ENCODE measurements at places on chromosomes 4 and X. TPM values are rescaled to one million over a fixed set of nuclear protein-coding genes. Genes with fewer than 3 reads are reported as not detected.
A peak's percentile ranks its signal among the peaks of the same experiment; 100 is the strongest.

DNA sequence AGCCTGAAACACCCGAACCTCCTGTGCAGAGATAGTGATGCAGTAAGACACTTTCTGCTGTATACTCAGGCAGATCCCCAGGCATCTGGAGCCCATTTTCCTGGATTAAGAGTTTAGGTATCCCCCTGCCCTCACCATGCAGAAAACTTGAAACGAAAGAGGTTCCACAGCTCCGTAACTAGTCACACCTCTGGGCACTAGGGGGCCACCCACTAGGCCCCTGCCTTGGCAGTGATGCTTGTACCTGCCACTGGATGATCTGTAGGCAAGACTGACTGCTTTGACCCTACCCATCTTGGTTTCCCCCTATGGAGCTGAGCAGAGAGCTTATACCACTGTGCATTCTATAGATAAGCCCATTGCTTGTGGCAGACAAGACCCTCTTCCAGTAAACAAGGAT, 940.6 kb downstream of the PCDH19 start:
- no peak for DNase-seq

DNA sequence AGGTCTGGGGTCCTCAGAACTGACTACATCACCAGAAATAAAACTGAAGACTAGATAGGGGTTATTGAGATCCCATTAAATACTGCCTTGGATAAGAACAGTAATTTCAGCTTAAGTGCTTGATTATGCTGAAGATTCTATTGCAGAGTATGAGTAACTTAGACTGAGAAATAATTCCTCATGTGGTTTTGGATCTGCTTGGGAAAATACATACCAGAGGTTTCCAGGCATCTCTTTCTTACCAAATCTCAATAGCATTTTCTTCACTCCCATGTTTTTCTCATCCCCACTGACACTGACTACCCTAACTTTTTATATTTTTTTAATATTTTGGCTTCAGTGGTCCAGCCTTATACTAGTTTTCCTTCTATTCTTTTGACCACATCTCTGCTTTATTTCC, 92.0 kb upstream of the TEX13D start:
- DNase-seq, result no peak

The SPARCL1 gene
- not detected for total RNA-seq

The BEX5 gene
- 5.4 TPM for total RNA-seq

DNA sequence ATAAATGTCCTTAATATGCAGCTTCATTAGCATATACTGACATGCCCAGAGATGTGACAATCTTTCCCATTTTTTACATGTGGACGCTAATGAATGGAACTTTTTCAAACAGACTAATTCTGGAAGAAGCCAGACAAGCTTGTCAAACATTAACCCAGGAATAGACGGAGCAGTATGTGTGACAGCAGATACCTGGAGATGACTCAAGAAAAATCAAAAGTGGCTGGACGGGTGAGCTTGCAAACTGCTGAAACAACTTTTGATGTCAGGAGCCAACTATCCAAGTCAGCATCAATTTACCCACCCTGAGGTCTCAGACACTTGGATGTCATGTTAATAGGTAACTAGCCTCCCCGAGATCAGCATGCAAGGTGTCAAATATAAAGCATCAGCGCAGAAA, 183.0 kb downstream of the PACRGL start:
- DNase-seq, result no peak

DNA sequence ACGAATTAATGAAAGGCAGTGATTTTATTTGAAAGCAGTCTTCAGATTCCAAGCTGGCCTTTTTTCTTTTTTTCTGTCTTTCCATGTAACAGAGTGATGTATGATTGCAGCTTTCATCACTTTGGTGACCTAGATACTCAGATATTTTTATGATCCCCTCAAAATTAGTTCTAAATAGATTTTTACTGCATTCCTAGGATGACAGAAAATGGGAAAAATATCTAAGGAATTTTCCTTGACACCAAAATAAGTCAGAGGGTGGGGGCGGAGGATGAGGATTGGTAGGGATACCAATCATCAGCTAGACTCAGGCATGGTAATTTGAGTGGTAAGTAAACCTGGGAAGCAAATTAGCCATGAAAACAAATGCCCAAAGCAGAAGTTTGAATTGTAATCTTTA, 11.9 kb upstream of the HMGB2 start:
- no peak for DNase-seq

The PROM1 gene
- total RNA-seq, result 0.22 TPM

- no peak for DNase-seq
Observed at GRCh38 chrX:118474586-118474985, 21.0 kb upstream of the DOCK11 start.

DNA sequence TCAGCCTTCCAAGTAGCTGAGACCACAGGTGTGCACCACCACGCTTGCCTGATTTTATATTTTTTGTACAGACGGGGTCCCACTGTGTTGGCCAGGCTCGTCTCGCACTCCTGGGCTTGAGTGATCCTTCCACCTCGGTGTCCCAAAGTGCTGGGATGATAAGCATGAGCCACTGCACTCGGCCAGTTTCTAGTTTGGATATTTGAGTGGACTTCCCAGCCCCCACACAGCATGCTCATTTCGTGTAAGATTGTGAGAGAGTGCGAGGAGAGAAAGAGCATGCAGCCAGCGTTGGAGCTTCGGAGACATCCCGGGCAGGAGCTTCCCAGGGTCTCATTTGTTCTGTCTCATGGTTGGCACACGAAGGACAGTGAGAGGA, 31.8 kb downstream of the ARSD start:
- DNase-seq, result no peak

The TIGD4 gene
- total RNA-seq, result 0.39 TPM

GRCh38 chrX:15200871-15201270, 69.0 kb downstream of the ASB9 start:
- DNase-seq, result no peak

The LEF1 gene
- 175 TPM for total RNA-seq

GRCh38 chr4:68432320-68432719, 14.9 kb upstream of the TMPRSS11E start:
- no peak for DNase-seq

GRCh38 chr4:22356987-22357596, 158.8 kb downstream of the ADGRA3 start:
- DNase-seq, result no peak

DNA sequence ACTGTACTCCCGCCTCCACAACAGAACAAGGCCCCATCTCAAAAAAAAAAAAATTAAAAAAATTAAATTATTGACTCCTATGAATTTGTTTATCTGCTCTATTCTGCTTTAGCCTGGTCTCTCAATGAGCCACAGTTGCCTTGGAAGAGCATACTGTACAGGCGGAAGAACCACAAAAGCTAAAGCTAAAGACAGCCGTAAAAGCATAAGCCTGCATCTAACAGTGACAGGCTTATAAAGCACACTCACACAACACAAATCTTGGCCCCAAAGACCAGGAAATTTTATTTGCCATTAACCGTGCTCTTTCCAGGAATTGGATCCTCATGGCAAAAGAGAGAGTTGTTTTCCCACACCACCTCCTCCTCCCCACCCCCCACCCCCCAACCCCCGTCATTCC, 53.5 kb upstream of the KLF3 start:
- no peak for DNase-seq

GRCh38 chrX:120251471-120252011, 929 bp downstream of the ZBTB33 start:
- DNase-seq, result peak; percentile 16

The GPR78 gene
- total RNA-seq, result not detected

- no peak for DNase-seq
Observed at GRCh38 chr4:52979020-52979419, 116.9 kb downstream of the RASL11B start.

- DNase-seq, result no peak
Observed at GRCh38 chr4:98546910-98547594, 111.4 kb downstream of the TSPAN5 start.

DNA sequence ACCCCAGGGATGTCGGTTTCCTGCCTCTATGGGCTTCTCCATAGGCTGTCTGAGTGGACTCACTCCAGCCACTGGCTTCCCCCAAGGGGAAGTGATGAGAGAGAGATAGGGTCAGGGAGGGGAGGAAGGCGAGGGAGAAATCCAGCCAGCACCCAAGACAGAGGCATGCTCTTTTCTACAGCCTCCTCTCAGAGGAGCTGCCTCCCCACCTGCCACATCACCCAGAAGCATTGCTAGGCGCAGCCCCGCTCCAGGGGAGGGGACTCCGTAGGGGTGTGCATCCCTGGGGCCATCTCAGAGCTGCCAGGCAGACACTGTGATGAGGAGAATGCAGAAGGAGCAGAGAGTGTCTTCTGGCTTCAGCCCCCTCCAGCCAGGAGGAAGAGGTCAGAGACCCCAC, 109.5 kb upstream of the NKX1-1 start:
- DNase-seq, result no peak

- DNase-seq, result no peak
Observed at GRCh38 chr4:183996868-183997267, 91.8 kb downstream of the STOX2 start.

GRCh38 chrX:139078342-139078741, 366.8 kb upstream of the FGF13 start:
- no peak for DNase-seq

GRCh38 chr4:81314196-81314896, 99.3 kb upstream of the PRKG2 start:
- no peak for DNase-seq

- DNase-seq, result no peak
Observed at GRCh38 chrX:15804563-15804962, 14.3 kb downstream of the ZRSR2 start.

DNA sequence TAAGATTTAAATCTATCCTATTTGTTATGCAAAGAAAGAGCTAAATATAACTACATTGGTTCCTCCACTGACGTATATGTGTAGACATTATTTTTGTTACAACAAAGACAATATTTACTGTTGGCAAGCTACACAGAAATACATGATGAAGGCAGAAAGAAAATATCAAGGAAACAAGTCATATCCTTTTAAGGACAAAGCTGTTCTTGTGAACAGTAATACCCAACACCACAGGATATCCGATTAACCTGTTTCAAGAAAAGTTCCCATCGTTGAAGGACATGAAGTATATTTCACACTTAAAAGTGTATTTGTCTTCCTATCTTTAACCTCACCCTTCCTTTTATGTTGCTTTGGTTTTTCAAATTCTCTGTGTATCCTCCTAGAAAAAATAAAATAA, 235.8 kb upstream of the AADAT start:
- no peak for DNase-seq

DNA sequence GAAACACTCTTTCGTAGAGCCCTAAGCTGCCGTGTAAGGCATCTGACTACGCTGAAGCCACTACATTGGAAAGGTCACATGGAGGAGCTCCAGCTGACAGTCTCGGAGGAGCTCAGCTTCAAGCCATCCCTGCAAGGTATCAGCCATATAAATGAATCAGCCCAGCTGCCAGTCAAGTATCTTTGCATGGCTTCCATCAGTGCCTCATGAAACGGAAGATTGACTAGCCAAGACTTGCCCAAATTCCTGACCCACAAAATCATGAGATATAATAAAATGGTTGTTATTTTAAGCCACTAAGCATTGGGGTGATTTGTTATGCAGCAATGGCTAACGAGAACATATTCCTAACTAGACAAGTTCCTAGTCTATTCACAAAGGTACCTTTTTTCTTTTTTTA, 104.1 kb upstream of the SCOC start:
- DNase-seq, result no peak

DNA sequence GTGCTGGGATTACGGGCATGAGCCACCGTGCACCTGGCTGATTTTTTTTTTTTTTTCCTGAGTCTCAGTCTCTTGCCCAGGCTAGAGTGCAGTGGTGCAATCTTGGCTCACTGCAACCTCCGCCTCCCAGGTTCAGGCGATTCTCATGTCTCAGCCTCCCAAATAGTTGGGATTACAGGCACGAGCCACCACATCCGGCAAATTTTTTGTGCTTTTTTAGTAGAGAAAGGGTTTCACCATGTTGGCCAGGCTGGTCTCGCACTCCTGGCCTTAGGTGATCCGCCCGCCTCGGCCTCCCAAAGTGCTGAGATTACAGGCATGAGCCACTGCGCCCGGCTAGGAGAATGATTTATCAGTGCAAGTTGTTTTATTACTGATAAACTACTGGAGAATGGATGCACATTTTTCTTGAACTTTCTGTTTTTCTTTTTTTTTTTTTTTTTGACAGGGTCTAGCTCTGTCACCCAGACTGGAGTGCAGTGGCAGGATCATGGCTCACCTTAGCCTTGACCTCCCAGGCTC, 39.7 kb upstream of the DHRSX start:
- no peak for DNase-seq

GRCh38 chrX:6851140-6851539, 296.4 kb upstream of the STS start:
- no peak for DNase-seq

DNA sequence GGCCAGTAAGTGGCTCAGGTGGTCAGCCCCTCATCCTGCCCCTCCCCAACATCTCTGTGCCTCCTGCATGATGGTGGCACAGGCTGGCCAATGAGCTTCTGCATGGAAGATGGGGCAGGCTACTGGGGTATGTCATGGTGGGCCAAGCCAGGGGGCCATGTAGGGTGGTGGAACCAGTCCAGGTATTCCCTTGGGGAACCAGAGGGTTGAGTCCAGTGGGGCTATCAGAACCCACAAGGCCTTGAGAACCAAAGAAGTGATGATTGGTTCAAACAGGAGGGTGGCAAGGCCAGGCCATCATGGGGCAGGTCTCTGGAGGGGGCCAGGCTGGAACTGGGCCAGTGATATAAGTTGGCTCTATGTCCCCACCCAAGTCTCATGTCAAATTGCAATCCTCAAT, 18.8 kb upstream of the PPP2R2C start:
- no peak for DNase-seq

DNA sequence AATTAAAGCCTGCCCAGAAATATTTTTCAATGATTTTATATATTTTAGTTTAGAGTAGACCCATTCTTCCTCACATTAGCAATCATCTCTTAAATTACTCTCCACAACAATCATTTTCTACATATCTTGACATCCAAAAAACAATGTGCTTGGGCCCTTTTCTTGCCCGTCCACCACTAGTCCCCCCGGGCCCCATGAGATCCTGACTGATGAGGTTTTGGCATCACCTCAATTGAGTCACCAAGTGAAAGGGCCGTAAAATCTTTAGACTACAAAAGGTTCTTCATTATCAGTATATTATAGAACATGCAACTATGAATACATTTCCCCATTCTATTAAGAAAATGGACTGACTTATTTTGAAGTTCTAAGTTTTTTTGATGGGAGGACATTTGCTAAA, 4.0 kb upstream of the CDKL2 start:
- DNase-seq, result no peak

GRCh38 chr4:100986360-100986868, 360.9 kb downstream of the PPP3CA start:
- DNase-seq, result no peak

GRCh38 chr4:65021149-65021548, 611.9 kb upstream of the TECRL start:
- DNase-seq, result no peak

The ARHGAP10 gene
- 9.3 TPM for total RNA-seq

All from activated T-cell treated with anti-CD3 and anti-CD28 coated beads, Interleukin-2, amount 50 U/mL, for 72 hours (primary cell).